CD4-positive, alpha-beta T cell treated with Interleukin-2 at 100 ng/mL for 4 hours (primary cell): ENCODE measurements at places on chromosomes 5 and 9.

GRCh38 chr9:91188719-91189590 lies 172.8 kb downstream of the AUH start:
- DNase-seq, result no peak

GRCh38 chr9:89496645-89497256 lies 1.2 kb downstream of the SEMA4D start:
- no peak for DNase-seq

DNA sequence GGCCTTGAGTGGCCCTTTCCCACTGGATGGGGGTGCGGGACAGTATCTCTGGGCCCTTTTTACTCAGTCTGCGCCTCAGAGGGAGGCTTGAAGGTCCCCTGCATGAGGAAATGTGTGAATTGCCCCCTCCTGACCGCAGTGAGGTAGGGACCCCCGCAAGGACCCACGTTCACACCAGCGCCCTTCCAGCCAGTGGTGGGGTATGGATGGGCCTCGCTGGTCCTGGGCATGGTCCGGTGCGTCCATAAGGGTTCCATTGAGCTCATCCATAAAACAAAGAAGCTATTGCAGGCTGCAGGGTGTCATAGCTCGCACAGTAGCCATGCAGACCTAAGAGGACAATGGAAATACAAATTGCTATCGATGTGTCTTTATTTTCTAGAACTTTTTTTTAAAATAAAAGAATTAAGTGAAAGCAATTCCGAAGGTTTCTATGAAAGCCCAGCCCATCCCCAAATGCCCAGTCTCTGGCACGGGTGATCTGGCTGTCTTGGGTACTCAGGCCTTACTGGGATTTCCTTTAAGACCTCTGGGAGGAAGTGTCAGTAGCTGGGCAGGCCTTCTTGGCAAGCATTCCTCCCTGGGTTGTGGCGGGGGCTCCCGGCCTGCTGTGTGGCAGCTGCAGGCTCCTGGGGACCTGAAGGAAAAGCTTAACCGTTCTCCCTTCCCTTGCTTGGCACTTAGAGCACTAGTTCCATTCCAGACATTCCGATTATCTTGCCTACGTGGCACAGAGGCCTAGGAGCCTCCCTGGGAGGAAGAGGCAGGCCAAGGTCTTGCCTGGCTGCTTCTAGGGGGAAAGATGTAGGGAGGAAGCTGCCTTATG lies 1.5 kb upstream of the SEMA5A start:
- DNase-seq, result no peak

DNA sequence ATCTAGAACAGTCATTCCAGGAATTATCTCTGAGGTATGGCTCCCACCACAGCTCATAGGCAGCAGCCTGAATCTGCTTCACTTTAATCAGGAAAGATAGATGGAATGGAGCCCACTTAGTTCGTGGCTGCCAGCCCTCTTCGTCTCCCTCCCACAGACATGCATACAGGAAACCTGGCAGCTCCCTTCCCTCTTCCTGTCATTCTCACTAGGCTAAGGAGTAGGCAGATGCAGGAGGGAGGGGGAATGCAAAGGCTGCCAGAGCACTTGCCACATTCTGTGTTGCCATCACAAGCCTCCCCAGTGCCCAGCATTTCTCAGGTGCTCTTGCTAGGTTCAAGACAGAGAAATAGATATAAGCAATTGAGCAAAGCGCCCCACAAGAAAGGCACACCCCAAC lies 378.9 kb downstream of the ELAVL2 start:
- no peak for DNase-seq

- no peak for DNase-seq
Observed at GRCh38 chr9:35687306-35687705, 2.4 kb downstream of the TPM2 start.

- peak; percentile 6 for DNase-seq
Observed at GRCh38 chr5:177546258-177546741, 8.1 kb downstream of the FAM193B start.

- DNase-seq, result peak; percentile 58
Observed at GRCh38 chr9:135602789-135603481, 36.4 kb downstream of the GLT6D1 start.
